AG04450 (cell line): ENCODE measurements at places on chromosomes 3 and 15.

DNA sequence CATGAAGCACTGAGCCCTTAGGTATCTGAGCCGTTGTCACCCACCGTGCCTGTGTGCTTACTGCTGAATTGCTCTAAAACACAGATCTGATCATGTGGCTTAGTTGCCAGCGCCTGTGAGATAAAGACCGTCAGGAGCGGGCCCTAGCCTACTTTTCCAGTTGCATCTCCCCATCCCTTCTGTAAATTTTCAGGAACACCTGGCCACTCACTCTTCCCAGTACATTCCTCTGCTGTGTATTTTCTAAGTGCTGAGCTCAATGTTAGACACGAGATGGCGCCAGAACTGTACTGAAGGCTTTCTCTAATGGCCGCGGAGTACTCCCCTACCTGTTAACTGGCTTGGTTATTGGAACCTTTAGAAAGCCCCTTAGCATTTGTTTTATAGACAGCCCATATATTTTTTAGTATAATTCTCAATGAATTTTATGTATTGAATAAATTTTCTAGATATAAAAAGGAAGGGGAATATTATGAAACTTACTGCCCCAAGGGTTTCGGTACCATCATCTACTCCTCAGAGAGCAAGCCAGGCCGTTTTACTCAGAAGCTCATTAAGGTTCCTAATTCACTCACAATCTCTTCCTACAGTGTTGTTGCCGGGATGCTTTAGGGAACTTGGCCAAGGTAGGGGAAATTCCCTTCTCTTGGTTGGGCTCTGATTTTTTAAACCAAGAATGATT, 16.7 kb upstream of the WNT7A start:
- DNase-seq, result peak; percentile 20

GRCh38 chr3:95197661-95198060, 1134.8 kb downstream of the NSUN3 start:
- no peak for DNase-seq

- DNase-seq, result no peak
These were observed 22.5 kb downstream of the CDIN1 start for GRCh38 chr15:36601952-36602351.

DNA sequence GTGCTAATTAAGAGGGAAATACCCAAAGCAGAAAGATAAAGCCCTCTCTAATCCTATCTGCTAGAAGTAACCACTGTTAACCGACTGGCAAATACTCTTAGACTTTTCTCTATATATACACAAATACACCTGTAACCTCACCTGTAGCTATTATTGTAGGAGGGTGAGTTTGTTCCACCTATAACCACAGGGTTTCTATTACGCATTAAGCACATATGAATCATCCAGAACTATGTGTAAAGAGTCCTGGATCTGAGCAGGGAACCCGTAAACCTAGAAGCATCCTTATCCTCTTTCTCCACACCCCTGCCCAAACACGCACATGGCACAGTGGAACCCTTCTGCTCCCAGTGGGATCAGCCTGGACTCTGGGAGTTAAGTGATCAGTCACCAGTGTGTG, 172.8 kb upstream of the C2CD4B start:
- DNase-seq, result no peak

DNA sequence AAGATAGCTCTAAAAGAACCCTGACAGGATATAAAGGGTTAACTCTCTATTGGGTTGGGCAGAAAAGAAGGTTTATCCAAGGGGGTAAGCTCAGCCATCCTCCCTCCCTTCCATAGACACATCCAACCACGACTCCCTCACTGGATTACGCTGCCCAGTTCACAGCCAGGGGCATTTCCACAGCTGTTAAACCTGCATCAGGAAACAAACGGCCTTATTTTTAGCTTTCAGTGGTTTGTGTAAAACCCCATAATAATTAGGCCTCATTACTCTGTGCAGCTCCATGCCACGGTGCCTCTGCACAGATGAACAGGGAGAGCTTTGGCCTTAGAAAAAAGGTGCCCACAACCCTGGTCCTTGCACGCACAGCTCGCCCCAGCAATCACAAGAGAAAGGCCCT, 110.6 kb downstream of the GABRB3 start:
- no peak for DNase-seq

DNA sequence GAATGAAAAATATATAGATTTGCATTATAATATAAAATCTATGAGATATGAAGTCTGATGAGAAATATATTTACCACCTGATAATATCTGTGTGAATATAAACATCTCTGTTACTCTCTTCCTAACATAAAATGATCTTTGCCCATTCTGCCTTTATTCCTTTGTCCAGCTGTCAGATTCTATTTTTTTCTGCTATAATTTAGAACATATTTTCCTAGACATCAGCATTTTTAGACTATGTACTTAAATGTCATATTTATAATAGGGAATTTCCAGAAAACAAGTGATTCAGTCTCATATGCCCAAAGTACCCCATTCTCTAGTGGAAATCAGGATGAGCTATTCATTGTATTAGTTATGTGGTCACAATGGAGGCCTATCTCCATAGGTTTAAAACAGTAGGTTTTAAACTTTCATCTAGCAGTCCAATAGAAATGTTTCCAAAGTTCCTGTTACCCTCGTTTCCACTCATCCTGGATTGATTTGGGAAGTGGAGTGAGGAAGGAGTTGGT, 83.3 kb downstream of the FILIP1L start:
- no peak for DNase-seq

DNA sequence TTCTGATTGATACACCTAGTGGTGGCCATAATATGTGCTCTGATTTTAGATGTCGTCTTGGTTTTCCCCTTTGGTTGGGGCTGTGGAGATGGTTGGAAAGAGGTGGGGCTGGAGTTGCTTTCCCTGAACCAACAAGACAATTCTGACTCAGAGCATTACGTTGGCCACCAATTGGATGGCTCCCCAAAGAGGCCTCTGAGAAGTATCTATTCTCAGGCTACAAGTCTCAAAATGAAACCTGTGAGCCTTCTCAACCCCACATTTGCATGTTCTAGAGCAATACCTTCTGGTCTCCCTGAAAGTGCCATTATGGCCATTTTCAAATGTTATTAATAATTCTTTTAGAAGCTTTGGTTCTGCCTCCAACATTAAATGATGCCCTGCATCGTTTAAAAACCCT, 188.4 kb upstream of the WNT5A start:
- DNase-seq, result no peak

DNA sequence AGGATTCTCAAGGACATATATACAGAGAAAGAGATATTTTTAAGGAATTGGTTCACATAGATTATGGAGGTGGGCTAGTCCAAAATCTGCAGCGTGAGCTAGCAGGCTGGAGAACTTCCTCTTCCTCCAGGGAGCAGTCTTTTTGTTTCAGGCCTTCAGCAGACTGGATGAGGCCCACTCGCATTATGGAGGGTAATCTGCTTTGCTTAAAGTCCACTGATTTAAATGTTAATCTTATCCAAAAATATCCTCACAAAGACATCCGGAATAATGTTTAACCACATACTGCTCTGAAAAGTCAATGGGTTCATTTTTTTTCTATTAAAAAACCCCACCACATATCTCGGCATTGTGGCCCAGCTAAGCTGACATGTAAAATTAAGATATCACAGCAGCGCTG, 22.2 kb upstream of the NRROS start:
- no peak for DNase-seq

GRCh38 chr3:111164621-111165020, 93.0 kb downstream of the NECTIN3 start:
- DNase-seq, result no peak

DNA sequence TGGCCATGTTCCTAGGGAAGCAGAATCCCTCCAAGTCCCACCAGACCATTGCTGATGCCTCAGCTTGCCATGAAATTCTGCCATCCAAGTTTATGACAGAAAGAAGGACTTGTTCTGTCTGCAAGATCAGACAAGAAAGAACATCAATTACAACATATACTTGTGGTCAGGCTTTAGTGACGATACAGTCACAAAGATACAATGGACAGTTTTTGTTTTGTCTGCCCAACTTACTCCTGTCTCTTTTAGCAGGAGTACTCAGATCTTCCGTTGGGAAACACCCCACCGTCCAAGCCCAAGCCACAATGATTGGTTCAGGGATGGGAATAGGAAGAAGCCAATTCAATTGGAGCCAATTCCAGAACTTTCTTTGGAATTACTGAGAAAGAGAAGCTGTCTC, 15.7 kb downstream of the KLHL6 start:
- no peak for DNase-seq

- peak; percentile 13 for DNase-seq
These were observed 36.2 kb downstream of the GAP43 start for GRCh38 chr3:115659253-115660220.

DNA sequence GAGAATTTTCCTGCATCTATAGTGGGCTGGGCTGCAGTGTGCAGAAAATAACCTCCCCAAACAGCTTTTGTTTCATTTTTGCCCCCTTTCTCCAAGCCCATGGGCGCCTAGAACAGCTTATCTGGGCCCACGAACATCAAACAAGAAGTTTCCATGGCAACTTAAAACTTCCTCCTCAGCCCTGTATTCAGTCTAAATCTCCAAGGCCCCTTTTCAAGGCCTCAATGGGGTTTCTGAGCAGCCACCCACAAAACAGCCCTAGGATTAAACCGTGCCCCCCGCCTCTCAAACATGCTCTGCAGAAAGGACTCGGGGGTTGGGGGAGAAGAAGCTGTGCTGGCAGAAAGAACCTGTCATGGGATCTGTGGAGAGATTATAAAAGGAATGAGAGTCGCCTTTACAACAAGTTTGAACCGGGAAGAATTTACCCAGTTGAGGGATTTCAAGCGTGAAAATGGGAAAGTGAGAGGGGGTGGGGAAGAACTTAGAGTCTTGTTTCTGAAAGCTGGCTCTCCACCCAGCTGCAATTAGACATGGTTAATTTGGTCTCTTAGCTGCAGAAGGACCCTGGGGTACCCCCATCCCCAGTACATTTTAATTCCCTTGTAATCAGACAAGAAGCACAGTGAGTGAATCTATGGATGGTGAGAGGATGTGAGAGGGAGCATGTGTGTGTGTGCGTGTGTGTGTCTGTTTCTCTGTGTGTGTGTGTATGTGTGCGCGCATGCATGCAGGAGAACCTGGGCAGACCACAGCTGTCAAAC, 4.3 kb upstream of the FAM107A start:
- no peak for DNase-seq

DNA sequence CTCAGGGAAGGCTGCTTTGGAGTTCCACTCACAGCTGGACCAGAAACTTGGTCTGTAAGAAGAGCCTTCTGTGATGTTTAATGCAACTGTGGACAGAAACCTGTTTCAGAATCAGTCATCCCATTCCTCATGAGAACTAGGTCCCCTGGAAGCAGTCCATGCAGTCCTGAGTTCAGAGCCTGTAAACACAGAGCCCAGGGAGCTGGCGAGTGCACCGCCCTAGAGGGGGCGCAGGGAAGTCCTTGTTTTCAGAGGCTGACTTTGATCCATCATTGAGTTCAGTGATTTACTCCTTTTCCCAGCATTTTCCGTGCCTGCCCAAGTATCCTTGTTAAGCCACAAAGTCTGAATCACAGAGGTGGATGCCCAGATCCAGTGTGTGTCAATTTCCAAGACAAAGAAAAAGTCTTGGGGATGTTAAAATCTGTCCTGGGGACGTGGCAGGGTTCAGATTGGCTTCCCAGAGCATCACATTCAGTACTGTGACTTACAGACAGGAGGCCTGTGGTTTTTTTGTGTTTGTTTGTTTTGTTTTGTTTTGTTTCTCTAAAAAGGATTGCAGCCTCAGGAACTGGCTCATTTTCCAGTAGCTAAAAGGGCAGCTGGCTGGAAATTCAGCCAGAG, 9.8 kb upstream of the TXNRD3 start:
- DNase-seq, result no peak

DNA sequence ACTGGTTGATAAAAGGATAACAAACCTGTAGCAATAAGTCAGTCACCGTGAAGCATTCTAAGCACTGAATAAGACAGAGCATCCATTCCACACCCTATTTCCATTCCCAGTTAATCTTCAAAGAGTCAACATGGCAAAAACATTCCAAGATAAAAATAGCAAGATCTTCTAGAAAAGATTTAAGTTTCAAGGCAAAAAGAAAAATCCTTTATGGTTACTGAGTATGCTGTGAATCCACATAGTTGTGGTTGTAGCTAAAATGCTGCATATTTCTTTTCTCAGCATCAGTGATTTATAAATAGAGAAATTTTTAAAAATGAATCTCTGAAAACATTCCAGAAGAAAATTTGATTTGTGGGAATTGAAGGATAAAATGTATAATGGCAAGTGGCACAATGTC, 21.1 kb downstream of the GAP43 start:
- DNase-seq, result no peak

GRCh38 chr15:73560501-73561117, 72.6 kb downstream of the NPTN start:
- peak; percentile 55 for DNase-seq

DNA sequence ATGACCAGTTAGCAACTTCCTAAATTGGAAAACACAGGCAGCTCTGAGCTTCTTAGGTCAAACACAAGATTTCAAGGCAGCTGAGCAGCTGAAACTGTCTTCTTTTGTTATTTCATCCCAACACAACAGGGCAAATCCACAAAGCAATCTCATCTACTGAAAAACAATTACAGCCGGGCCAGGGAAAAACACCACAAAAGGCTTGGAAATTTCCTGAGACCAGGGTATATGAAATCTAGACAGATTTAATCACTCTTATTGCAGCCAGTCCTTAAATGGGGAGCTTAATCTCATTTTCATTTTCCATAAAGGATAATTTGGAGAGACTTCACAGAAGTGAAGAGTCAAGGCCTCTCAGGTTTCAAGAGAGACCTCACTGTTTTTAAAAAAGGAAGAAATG, 181.8 kb downstream of the SSR3 start:
- DNase-seq, result no peak

- no peak for DNase-seq
These were observed 168.8 kb downstream of the DCLK3 start for GRCh38 chr3:36595511-36595910.

DNA sequence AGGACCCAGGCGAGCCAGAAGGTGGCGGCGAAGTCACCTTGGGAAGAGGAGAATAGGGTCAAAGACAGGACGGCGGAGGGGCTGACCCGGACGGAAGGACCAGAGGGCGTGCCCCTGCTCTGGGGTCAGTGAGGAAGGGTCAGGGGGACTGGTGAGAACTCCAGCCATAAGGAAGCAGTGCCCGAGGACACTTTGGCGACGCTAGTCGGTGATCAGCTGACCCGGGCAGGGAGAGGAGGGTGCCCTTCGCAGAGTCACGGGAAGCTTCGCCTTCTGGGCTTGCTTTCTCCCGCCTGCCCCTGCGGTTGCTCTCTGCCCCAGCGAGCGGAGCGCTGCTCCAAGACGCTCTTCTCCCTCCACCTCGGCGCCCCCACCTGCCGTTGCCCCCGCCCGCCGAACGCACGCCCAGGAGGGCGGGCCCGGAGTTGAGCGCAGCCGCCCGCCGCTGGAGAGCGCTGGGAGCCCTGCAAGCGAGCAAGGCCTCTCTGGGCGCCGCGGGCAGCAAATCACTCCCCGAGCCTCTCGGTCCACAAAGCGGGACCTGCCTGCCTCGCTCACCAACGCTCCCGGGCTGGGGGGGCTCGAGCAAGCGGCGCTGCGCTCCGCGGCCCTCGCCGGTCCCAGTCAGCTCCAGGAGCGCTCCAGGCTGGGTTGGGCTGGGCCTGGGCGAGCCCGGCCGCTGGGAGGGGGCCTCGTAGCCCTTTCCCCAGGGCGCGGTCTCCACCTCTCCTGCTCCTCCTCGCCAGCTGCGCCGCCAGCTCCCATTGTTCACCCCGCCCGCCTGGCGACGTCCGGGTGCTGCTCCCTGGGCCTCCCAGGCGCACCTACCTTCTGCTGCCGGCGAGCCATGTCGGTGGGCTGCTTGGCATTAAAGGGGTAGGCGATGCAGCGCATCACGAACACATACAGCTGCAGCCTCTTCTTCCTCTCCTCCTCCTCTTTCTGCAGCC, 1.2 kb downstream of the CADPS start:
- no peak for DNase-seq

- no peak for DNase-seq
These were observed 64.6 kb downstream of the CRTC3 start for GRCh38 chr15:90594301-90594738.
